ENCODE measurements at places on chromosomes 2 and 18. TPM values are rescaled to one million over a fixed set of nuclear protein-coding genes. Genes with fewer than 3 reads are reported as not detected.

NBEAL1 gene
- 2.2 TPM for polyA plus RNA-seq

GAREM1 gene
- polyA plus RNA-seq, result not detected

ARHGEF4 gene
- not detected for polyA plus RNA-seq

SLC11A1 gene
- 65.3 TPM for polyA plus RNA-seq

ASAP2 gene
- 0.04 TPM for polyA plus RNA-seq

RAB10 gene
- 21.7 TPM for polyA plus RNA-seq

CDH2 gene
- not detected for polyA plus RNA-seq

AMER3 gene
- not detected for polyA plus RNA-seq

UPP2 gene
- not detected for polyA plus RNA-seq

COLEC11 gene
- polyA plus RNA-seq, result 0.58 TPM

PIEZO2 gene
- polyA plus RNA-seq, result not detected

DLGAP1 gene
- 0.61 TPM for polyA plus RNA-seq

LRP2 gene
- polyA plus RNA-seq, result not detected

Data from B cell (primary cell).